ENCODE measurements at places on chromosomes 6 and 20.

DNA sequence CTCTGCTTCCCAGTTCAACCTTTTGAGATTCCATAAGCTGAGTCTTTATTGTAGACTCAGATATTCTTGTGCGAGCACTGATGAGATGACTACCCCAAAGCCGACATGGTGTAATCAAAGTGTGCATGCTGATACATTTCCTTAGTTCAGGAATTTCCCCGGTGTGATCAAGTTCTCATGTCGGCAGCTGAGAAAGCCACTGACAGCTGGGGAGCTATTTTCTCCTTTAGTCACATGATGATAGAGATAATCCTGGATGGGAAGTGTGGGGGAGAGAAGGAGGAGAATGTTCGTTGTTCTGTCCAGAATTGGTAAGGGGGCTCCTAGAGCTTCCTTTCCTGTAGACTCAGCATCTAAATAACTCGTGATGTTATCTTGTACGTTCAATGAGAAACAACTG lies 7.7 kb upstream of the CAP2 start:
- peak; percentile 9 for DNase-seq

DNA sequence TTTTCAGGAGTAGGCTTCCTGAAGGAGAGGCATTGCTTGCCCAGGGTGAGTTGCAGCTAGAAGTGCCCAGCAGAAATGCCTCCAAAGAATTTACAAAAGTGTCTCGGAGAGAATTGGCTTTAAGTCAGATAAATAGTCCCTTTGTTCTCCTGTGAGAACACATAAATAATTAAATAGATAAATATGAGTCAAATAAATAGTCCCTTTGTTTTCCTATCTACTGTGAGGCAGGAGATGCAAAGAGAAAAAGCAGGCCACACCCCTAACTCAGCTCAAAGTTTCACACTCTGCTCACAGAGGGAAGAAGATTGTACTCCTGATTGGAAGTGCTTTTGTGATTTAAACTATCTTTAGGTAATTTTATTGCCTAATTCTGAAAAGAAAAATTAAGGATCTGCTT lies 180.7 kb upstream of the PRSS16 start:
- DNase-seq: no peak

- DNase-seq: no peak
Observed at GRCh38 chr20:2332711-2333110, 36.9 kb downstream of the TGM3 start.

- DNase-seq: peak; percentile 97
Observed at GRCh38 chr6:36666826-36667591, 11.5 kb upstream of the CDKN1A start.

- no peak for DNase-seq
Observed at GRCh38 chr6:119043783-119044182, 34.7 kb downstream of the FAM184A start.

DNA sequence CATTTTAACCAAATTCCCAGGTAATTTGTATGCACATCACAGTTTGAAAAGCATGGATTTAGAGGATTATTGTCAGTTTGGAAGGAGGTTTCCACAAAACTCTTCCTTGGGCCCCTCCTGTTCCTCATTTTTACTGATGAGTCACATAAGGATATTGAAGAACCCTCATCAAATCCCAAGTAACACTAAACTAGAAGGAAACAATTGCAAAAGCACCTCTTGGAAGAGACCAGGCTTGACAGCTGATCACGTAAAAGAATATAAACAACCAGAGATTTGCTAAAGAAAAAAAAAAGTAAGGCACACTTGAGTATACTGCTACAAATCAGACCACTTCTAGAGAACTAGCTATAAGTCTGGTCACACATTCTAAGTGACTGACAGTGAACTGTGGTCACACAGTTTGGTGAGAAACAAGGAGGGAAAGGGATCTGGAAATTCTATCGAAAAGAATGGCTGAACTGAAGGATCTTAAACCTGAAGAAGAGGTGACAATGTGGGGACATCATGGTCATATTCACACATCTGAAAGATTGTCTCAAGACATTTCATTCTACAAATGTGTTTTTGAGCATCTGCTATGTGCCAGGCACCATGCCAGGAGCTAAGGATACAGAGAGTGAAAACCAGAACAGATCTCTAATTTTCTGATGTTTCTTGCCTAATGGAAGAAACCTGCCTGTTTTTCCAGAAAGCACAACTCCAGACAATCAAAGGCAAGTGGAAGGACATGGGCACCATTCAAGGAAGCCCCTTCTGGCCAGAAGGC lies 24.1 kb downstream of the ZHX3 start:
- peak; percentile 80 for DNase-seq

- peak; percentile 54 for DNase-seq
Observed at GRCh38 chr6:46210294-46210693, 39.5 kb upstream of the ENPP5 start.

DNA sequence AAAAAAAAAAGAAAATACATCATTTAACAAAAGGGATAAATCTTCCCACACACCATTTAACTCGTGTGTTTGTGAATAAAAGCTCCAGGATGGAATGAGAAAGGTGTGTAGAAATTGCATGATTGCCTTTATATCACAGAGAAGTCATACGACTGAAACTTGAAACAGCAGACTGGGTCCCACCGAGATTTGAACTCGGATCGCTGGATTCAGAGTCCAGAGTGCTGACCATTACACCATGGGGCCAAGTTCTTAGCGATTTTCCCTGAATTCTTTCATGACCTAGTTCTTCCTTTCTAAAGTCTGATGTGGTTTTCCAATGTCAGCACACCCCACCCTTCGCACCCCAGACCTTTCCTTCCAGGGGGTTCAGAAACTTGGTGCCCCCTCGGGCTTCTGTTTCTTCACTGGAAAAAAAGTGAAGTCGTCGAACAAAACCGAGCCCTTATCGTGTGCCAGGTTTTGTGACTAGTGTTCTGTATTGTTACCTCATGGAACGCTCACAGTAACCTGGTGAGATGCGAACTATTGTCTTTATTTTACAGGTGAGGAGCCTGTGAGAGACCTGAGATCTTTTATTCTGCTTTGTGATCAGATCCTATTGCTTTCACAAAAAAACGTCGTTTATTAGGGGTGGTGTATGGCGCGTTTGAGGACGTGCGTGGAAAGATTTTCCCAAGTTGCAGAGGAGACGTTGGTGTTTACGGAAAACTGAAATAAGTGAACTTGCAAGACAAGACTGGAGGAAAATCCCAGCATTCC lies 120.8 kb downstream of the OR2B2 start:
- peak; percentile 88 for DNase-seq

GRCh38 chr20:23937303-23938117 lies 51.1 kb downstream of the GGTLC1 start:
- peak; percentile 36 for DNase-seq

DNA sequence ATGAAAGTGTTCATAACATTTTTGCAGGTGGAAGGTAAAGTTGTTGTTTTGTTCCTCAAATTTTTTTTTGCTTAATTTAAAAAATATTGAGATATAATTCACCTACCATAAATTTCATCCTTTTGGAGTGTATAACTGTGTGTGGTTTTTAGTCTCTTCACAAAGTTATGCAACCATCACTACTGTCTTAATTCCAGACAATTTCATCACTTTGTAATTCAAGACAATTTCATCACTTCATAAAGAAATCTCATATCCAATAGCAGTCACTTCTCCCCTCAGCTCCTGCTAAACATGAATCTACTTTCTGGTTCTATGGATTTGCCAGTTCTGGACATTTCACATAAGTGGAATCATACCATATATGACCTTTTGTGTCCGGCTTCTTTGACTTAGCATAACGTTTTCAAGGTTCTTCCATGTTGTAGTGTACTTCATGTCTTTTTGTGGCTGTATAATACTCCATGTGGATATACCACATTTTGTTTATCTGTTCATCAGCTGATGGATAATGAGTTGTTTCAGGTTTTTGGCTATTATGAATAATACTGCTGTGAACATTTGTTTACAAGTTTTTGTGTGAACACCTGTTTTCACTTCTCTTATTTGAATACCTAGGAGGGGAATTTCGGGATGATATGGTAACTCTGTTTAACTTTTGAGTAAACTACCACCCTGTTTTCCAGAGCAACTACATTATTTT lies 18.8 kb downstream of the ZFAND3 start:
- DNase-seq: peak; percentile 53

DNA sequence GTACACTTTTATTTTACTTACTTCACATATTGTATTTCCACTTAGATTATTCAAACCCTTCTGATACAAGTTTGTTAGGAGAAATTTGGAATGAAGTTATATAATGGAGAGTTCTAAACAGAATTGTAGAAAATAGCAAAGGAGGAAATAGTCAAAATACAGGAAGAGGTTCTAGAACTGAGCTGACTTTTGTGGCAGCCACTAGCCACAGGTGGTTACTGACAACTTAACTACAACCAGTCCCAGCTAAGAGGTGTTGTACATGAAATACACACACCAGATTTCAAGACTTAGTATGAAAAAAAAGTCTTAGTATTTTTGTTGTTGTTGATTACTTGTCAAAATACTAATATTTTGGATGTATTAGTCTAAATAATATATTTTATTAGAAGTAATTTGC lies 727.4 kb upstream of the CITED2 start:
- no peak for DNase-seq

DNA sequence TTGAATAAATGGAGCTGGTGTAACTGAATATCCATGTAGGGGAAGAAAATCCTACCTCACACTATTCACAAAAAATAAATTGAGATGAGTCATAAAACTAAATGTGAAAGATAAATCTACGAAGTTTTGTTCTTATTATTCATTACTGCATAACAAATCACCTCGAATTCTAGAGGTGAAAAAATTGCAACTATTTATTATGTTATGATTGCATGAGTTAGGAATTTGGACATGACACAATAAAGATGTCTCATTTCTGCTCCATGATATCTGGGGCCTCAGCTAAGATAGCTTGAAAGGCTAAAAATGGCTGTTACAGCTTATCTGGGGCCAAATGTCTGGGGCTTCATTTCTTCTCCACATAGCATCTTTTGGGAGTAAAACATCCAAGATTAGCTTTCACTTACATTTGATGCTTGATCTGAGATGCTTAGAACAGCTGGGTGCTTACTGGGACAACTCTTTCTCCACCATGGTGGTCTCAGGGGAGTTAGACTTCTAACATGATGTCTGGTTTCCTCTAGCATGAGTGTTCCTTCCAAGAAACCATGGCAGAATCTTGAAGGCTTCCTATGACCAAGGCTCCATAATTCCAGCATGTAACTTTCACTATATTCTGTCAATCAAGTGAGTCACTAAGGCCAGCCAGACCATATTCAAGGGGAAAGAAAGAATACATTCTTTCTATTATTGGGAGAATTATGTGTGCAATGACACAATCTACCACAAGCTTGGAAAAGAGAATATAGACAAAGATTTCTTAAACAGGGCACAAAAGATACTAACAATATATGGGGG lies 30.1 kb downstream of the OR2B6 start:
- no peak for DNase-seq

GRCh38 chr6:387293-387741 lies 4.2 kb upstream of the IRF4 start:
- DNase-seq: peak; percentile 90

DNA sequence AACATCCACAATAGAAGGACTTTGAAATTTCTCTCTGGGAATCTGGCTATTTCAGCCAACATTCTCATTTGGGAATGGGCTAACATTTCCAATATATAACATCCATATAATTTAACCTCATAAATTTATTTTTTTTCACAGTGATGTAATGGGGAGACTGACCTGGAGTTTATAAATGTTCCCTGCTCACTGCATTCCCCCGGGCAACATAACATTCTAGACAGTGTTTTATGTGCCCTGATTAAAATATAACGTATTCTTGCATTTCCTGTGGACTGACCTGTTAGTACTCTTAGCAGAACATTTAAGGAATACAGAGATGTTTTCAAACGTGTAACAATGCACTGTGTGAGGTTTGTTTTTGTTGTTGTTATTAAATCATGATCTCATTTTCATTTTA lies 20.9 kb downstream of the TSHZ2 start:
- DNase-seq: no peak

DNA sequence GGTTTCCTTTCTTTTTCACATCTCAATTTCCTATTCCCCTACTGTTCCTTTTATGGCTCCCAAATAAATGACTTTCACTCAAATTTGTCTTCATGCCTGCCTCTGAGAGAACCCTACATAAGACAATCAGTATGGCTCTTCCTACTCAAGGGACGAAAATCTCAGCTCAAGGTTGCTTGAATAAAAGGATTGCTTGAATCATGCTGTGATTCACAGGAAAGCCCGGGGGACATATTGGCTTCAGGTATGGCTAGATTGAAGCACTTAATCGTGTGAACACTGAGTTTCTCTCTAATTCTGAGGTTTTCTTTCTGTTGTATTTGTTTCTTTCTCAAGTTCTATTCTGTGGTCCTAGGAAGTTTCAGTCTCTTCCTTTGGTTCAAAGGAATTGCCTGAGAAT lies 140.3 kb upstream of the SULF2 start:
- DNase-seq: no peak

- DNase-seq: no peak
Observed at GRCh38 chr6:163123098-163123497, 291.4 kb upstream of the QKI start.

- no peak for DNase-seq
Observed at GRCh38 chr20:58222446-58222845, 6.0 kb downstream of the ANKRD60 start.

- DNase-seq: no peak
Observed at GRCh38 chr6:150887978-150888563, 22.6 kb downstream of the MTHFD1L start.

- DNase-seq: no peak
Observed at GRCh38 chr6:41366150-41366549, 30.7 kb downstream of the NCR2 start.

- no peak for DNase-seq
Observed at GRCh38 chr20:2293971-2294370, 1.8 kb upstream of the TGM3 start.

DNA sequence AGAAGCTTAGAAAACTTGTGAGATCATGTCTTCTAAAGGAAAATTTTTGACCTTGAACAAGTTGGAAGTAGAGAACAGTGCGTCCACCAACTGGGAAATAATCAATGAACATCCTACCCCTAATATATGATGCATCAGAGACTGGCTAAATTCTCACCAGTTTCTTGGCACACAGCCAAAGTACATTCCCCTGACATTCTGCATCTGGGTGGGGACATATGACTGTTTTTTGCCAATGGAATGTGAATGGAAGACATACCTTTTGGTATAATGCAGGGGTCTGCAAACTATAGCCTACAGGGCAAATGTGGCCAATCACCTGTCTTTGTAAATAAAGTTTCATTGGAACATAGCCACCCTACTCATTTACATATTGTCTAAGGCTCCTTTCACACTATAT lies 84.7 kb downstream of the HAO1 start:
- DNase-seq: no peak
